Lower lobe of right lung (tissue), 2 donors: ENCODE measurements at places on chromosomes 1 and 21. TPM values are rescaled to one million over a fixed set of nuclear protein-coding genes. Genes with fewer than 3 reads are reported as not detected.

DNA sequence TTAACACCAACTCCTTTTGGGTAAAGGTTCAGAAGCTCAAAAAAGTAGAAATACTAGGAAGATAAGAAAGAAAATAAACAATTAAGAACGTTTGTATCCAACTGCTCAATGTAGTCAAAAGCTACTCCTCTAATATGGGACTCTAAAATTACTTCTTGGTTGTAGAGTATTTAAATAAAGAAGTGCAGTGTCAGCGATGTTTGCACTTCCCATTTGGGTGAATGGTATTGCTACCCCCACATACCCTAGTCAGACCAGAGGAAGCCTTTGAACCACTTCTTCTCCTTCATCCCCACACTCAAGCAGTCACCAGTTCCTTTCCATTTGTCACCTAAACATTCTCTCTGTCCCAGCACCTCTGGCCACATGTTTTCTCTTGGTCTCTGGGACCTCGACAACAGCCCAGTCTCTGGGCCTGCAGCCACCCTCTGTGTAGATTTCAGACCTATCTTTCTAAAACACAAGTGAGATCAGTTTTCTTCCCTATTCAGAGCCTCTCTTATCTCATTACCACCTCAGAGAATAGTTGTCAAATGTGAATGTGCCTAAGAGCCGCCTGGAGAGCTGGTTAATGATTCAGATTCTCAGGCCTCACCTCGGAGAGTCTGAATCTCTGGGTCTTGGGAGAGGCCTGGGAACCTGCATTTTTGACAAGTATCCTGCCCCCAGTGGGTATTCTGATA, 109.8 kb downstream of the OMA1 start:
- no peaks in the 10 kb centered on the region for H3K36me3 ChIP-seq
- no peak for DNase-seq
- H3K4me1 ChIP-seq: no peaks in the 10 kb centered on the region
- H3K27me3 ChIP-seq: no peaks in the 10 kb centered on the region
- H3K27ac ChIP-seq: no peak overlapping the region

- H3K4me3 ChIP-seq: no peak overlapping the region
- H3K27ac ChIP-seq: no peak overlapping the region
- H3K36me3 ChIP-seq: no peaks in the 10 kb centered on the region
- peaks cover 11% of the 10 kb centered on the region for H3K4me1 ChIP-seq
These were observed 104.8 kb downstream of the NAV1 start for GRCh38 chr1:201643835-201644104.

- no peak overlapping the region for H3K27ac ChIP-seq
- H3K4me1 ChIP-seq: no peaks in the 10 kb centered on the region
- peak; percentile 62 for DNase-seq
- H3K36me3 ChIP-seq: no peaks in the 10 kb centered on the region
- no peak overlapping the region for H3K4me3 ChIP-seq
- no peaks in the 10 kb centered on the region for H3K27me3 ChIP-seq
These were observed 102.3 kb downstream of the RPE65 start for GRCh38 chr1:68347415-68347814.

DNA sequence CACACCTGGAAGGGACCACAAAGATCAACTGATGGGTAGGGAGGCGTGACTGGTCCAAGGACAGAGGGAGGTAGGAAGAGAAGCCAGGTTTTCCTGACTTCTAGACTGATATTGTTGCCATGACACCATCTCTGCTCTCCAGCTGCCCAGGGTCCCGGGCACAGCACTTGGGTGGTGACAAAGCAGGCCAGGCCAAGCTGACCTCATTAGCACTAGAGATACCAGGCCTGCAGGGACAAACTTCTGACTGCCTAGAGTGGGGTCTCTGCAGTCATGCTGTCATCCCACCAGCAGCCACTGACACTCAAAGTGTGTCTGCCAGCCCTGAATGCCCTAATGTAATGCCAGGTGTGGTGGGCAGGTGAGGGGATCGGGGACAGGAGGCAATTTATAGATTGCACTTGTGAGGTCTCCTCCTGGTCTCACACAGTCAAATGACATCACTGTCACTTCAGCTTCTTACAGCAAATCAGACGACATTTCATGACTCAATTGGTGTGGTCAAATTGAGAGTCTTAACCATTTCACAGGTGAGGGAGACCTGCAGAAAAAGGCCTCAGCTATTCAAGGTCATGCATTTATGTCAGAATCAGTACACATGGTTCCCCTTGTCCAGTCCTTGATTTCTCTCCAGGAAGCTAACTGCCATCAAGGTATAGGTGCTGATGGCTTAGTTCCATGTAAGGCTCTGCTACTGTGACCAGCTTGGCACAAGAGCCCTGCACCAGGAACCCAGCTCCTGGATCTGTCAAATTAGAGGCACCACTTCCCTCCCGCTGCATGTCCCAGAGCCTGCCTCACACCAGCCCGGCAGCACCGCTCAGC, 2.7 kb downstream of the SLC9A1 start:
- no peaks in the 10 kb centered on the region for H3K27me3 ChIP-seq
- peak overlapping the region; percentile 91 for H3K27ac ChIP-seq
- H3K36me3 ChIP-seq: no peaks in the 10 kb centered on the region
- no peak for DNase-seq
- peaks cover 73% of the 10 kb centered on the region for H3K4me1 ChIP-seq
- peak overlapping the region; percentile 78 for H3K4me3 ChIP-seq

GRCh38 chr1:14304381-14304865, 294.1 kb upstream of the KAZN start:
- no peak overlapping the region for H3K4me3 ChIP-seq
- H3K27me3 ChIP-seq: no peaks in the 10 kb centered on the region
- DNase-seq: no peak
- H3K4me1 ChIP-seq: no peaks in the 10 kb centered on the region
- no peaks in the 10 kb centered on the region for H3K36me3 ChIP-seq
- peak overlapping the region; percentile 60 for H3K27ac ChIP-seq

DNA sequence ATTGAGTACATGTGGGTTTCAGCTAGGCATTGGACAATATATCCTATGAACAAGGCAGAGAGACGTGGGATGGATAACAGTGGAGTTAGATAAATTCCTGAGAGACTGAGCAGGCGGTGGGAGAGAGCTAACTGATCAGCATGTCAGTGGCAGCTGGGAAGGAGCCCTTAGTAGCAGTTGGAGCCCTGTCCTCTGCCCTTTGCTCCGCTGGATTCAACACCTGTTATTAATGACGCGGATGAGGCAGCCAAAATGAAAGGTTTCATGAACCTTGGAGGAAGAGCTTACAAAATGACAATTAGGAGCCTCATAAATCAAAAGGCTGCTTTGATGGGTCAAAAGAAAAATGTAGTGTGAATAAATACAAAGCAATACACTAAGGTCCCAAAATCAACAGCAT, 16.1 kb downstream of the UBIAD1 start:
- peaks cover 72% of the 10 kb centered on the region for H3K36me3 ChIP-seq
- H3K4me3 ChIP-seq: no peak overlapping the region
- H3K4me1 ChIP-seq: no peaks in the 10 kb centered on the region
- DNase-seq: no peak

DNA sequence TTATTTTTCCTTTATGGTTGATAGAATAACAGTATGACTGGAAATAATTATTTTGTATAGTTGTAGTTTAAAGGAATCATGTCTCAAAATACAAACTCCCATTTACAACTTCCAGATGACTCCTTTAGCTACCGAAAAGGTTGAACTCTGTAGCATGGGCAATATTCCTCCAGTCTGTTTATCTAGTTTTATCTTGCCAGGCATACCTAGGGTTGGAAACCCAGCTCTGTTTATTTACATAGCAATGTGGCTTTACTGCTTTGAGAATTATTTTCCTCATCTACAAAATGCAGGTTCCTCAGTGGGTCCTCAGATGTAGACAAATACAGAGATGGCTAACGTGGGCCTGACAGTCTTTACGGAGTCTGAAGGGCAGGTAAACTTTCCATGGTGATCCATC, 51.1 kb downstream of the C8A start:
- no peak overlapping the region for H3K27ac ChIP-seq
- no peaks in the 10 kb centered on the region for H3K36me3 ChIP-seq
- no peak for DNase-seq
- H3K27me3 ChIP-seq: no peaks in the 10 kb centered on the region
- H3K4me3 ChIP-seq: no peak overlapping the region
- H3K4me1 ChIP-seq: peaks cover 6% of the 10 kb centered on the region

DNA sequence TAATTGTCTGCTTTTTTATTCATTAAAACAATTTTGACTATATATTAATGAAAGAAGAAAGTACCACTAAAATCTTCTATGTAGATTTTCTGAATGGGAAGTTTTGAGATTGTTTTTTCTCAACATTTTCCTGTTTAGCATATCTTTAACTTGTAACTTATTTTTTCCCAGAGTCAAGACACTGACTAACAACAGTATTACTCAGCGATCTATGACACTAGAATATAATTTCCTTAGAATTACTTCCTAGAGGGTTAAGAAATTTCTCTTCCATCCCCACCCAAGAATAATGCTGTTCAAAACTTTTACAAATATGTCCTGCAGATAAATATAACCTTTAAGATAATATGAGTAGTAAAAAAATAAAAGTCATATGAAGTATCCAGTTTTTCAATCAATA, 218.2 kb upstream of the NR5A2 start:
- DNase-seq: no peak
- no peaks in the 10 kb centered on the region for H3K36me3 ChIP-seq
- H3K4me3 ChIP-seq: no peak overlapping the region
- H3K27ac ChIP-seq: no peak overlapping the region
- no peaks in the 10 kb centered on the region for H3K4me1 ChIP-seq

GRCh38 chr1:234923626-234924025, 205.0 kb downstream of the TOMM20 start:
- H3K4me3 ChIP-seq: no peak overlapping the region
- H3K36me3 ChIP-seq: no peaks in the 10 kb centered on the region
- H3K27ac ChIP-seq: no peak overlapping the region
- H3K27me3 ChIP-seq: no peaks in the 10 kb centered on the region
- no peak for DNase-seq

GRCh38 chr1:117562581-117563491, 43.0 kb upstream of the TENT5C start:
- H3K27me3 ChIP-seq: no peaks in the 10 kb centered on the region
- H3K27ac ChIP-seq: peak overlapping the region; percentile 56
- peak; percentile 69 for DNase-seq
- H3K4me3 ChIP-seq: no peak overlapping the region
- peaks cover 22% of the 10 kb centered on the region for H3K4me1 ChIP-seq

GRCh38 chr1:224251741-224252146, 68.7 kb downstream of the DEGS1 start:
- H3K27ac ChIP-seq: no peak overlapping the region
- no peak overlapping the region for H3K4me3 ChIP-seq
- DNase-seq: no peak
- no peaks in the 10 kb centered on the region for H3K27me3 ChIP-seq
- no peaks in the 10 kb centered on the region for H3K4me1 ChIP-seq

DNA sequence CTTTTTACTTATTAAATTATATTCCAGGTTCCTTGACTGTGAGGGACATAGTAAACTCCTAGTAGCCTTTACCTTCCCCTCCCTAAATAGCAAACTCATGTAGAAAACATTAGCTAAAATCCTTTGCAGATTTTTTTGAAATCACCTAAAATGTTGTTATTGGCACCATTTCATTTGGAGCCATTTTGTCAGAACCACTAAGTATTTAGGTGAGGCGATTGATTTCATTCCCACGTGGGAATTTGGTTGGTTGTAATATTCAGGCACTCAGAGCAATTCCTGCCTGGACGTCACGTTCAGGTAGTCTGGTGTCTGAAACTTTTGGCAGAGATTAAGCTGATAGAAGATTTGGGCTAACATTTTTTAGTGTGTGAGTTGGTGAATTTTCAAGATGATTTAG, 84.3 kb downstream of the CAMTA1 start:
- peaks cover 18% of the 10 kb centered on the region for H3K4me1 ChIP-seq
- no peaks in the 10 kb centered on the region for H3K27me3 ChIP-seq
- DNase-seq: no peak
- peaks cover 11% of the 10 kb centered on the region for H3K36me3 ChIP-seq

DNA sequence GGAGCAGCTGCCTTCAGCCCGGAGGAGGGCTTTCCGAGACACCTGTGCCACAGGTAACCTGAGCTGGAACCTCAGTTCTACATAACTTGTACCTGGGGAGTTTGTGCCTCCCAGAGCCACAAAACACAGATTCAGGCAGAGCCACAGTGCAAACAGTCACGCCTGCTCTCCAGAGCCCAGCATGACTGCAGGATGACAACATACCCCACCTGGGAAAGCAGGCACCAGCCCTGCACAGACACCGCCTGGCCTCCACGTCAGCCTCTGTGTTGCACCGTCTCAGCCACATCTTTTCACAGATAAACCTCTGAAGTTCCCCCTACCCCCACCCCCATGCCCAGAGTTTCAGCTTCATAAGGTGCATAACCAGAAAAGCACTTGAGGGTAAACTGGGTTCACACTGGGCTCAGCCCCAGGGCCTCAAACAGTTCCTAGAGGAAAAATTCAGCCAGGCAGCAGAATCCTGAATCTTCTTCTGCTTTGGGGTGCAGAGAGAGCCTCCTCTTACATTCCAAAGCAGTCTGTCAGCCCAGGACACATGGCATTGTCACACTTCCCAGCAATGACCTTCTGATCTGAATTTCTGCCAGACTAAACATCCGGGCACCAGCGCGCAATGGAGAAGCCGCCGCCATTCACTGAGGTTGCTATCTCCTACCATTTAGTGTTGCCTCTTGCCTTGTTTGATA, 229.5 kb downstream of the TOMM20 start:
- H3K27me3 ChIP-seq: no peaks in the 10 kb centered on the region
- peaks cover 26% of the 10 kb centered on the region for H3K4me1 ChIP-seq
- H3K27ac ChIP-seq: peak overlapping the region; percentile 78
- peak; percentile 71 for DNase-seq

DNA sequence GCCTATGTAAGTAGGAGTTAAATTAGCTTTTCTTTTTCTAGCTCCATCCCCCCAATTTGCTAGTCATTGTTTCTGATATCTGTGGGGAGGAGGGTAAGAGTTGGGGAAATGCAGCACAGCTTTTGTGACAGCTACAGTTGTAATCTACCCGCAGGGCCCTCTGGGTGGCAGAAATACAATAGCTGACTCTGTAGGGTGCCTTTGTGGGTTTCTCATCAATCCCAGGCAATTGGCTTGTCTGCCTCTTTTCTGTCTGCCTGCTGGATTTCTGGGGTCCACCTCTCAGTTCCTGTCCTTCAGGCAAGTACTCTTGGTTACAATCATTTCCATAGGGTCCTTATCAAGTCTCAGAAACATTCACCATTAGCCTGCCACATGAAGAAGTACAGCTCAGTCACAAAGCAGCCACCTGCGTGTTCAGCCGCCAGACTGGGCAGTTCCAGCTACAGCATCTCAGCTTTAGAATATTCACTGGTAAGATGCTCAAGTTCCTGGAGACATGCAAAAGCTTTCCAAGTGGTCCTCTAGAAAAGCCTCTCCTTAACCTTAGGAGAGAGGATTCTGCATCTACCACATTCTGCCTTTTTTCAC, 19.2 kb upstream of the SLC44A5 start:
- H3K4me3 ChIP-seq: no peak overlapping the region
- H3K27me3 ChIP-seq: no peaks in the 10 kb centered on the region
- no peaks in the 10 kb centered on the region for H3K4me1 ChIP-seq

The LRRN2 gene
- 2.5 TPM for total RNA-seq

The RNF186 gene
- not detected for total RNA-seq

The HLCS gene
- 17.1 TPM for total RNA-seq

The BATF3 gene
- 12.8 TPM for total RNA-seq

The GPR153 gene
- 16.6 TPM for total RNA-seq

The AKNAD1 gene
- 1.3 TPM for total RNA-seq

The TMEM269 gene
- not detected for total RNA-seq
